ENCODE measurements at places on chromosomes 11 and 22. TPM values are rescaled to one million over a fixed set of nuclear protein-coding genes. Genes with fewer than 3 reads are reported as not detected.
A peak's percentile ranks its signal among the peaks of the same experiment; 100 is the strongest.

GRCh38 chr22:23566705-23567475 lies 13.2 kb downstream of the IGLL1 start:
- peaks cover 9% of the 10 kb centered on the region for H3K4me1 ChIP-seq
- no peak overlapping the region for H3K27ac ChIP-seq
- peak; percentile 59 for DNase-seq
- peak overlapping the region; percentile 57 for H3K4me3 ChIP-seq
- no peaks in the 10 kb centered on the region for H3K36me3 ChIP-seq
- H3K27me3 ChIP-seq: peaks cover 16% of the 10 kb centered on the region

The GDPD5 gene
- 13.4 TPM for total RNA-seq

DNA sequence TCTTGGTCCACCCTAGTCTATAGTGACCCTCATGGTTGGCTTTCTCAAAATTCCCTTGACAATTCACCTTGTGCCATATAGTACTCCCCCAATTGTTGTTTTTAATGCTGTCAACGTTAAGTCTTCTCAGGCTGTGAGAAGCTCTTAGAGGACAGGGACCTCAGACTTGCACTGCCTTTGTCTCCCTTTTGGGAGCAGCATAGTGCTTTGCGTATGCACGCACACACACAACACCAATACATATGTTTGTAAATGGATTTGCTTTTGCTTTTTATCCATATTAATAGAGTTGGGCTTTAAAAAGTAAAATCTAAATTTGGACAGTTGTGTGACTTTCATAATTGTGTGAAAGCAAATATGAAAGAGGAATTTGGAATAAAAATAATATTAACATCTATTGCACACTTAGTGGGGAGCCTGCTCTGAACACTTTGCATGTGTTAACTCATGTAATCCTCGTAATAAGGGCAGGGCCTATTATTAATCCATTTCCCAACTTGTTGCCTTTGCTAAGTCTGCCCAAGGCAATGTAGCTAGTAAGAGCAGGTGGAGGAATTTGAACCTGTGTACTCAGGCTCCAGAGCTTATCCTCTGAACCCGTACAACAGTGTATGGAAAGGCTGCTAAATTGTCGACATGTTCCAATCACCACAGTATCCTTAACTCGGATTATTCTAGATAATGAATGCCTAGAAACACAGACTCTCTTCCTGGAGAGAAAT lies 257.7 kb upstream of the NARS2 start:
- DNase-seq: no peak
- H3K4me1 ChIP-seq: no peaks in the 10 kb centered on the region

DNA sequence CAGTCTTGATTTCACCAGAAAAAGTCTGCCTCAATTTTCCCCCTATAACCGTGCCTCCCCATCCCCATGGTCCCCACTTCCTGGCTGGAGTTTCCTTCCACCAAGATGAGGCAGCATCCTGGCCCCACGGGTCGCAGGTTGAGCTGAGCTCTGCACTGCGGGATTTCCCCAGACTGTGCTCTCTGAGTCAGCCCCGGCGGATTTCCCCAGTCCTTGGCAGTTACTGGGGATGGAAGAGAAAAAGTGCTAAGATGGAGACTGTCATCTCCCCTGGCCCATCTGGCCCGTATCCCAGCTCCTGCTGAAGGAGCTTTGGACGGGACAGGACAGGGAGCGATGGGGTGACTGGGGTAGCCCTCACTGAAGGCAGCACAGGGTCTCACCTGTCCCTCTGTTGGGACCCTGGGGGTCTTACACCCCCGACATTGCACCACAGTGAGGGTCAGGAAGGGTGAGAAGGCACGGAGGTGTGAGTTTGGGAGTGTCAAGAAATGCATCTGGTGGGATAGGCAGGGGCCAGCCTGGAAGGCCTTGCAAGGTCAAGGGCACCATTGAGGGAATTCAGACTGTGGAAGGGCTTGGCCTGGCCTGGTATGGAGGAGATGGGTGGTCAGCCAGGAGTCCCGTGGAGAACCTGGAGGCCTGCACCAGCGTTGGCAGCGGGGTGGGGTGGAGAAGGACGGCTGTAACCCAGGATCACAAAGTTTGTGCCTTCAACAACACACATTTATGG lies 36.5 kb downstream of the NADSYN1 start:
- no peak for DNase-seq
- no peak overlapping the region for H3K4me3 ChIP-seq
- H3K36me3 ChIP-seq: peaks cover 10% of the 10 kb centered on the region
- no peaks in the 10 kb centered on the region for H3K27me3 ChIP-seq
- H3K27ac ChIP-seq: no peak overlapping the region
- no peaks in the 10 kb centered on the region for H3K4me1 ChIP-seq

The HMGXB4 gene
- 29.5 TPM for total RNA-seq

The TAF1D gene
- 210 TPM for total RNA-seq
